ENCODE measurements at places on chromosomes 6 and 20.

- no peak for DNase-seq
These were observed 47.9 kb downstream of the B4GALT5 start for GRCh38 chr20:49665796-49666195.

GRCh38 chr6:72530152-72530551, 91.7 kb upstream of the KCNQ5 start:
- DNase-seq = no peak

- no peak for DNase-seq
These were observed 21.5 kb upstream of the MAS1L start for GRCh38 chr6:29509239-29509638.

DNA sequence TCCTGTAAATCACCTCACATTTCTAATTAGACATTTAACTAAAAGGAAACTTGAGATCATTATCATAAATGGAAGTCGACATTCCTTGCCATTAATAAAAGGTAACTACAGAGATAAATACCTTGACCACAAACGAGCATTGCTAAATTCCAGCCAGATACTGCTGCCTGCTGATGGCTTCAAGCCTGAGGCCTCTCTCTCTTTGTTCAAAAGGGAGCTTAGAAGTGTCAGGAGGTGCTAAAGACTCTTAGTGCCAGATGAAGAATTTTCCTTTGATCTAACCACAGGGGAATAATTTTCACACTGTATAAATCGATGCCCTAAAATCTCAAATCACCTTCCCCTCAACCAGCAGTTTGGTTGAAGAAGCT, 248.2 kb upstream of the PMEPA1 start:
- DNase-seq = no peak

DNA sequence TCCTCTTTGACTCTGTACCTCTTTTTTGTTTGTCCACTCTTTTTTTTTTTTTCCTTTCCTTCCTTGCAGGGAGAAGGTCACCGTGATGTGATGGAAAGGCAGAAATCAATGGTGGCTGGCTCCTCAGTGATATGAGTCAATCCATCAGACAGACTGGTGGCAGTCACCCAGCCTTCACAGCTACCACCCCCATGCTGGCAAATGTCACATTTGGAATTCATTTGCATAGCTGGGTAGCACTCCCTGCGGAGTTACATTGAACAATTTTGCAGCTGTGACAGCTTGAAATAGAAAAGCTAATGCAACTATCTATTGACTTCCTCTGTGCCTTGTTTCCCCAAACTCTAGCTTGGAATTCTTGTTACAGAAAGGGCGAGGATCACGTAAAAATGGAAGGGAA, 668.4 kb downstream of the C6orf118 start:
- DNase-seq = no peak

DNA sequence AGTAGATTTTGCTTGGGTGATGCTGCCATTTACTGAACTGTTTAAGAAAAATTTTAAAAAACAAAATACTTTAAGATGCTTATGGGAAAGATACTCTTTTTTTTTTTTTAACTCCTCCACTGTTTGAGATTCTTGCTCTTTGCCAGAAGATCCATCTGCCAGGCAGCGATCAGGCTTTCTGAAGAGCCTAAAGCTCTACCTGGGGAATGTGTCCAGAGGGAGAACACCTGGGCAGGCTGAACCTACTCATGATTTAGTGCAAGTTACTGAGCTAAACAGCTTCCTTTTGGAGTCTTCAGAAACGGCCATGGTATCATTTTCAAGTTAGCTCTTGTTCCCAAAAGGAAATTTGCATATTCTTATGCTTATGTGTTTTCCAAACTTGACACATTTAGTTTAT, 23.5 kb upstream of the MLIP start:
- no peak for DNase-seq

DNA sequence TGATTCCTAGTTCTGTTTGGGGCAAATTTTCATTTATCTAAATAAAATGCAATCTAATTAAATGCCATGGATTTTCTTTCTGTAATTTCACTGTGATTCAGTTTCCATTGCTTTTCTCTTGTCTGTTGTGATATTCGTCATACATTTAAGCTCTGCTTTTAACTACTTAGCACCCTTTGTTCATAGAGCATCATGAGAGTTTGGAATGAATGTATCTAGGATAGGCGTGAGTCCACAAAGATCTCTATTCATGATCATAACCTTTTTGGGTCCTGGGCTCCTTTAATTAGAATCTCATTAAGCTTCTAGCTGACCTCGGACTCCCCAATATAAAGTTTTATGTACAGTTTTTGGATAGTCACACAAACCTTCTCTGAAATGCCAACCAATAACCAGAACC, 32.9 kb downstream of the ZBTB2 start:
- peak; percentile 86 for DNase-seq

- DNase-seq = peak; percentile 5
These were observed at the start of gene LAMA2 for GRCh38 chr6:128882991-128883611. Gene LAMA2, plus strand, starts transcription at chr6:128883138. Its CDS starts 108 bp downstream, at chr6:128883246.

DNA sequence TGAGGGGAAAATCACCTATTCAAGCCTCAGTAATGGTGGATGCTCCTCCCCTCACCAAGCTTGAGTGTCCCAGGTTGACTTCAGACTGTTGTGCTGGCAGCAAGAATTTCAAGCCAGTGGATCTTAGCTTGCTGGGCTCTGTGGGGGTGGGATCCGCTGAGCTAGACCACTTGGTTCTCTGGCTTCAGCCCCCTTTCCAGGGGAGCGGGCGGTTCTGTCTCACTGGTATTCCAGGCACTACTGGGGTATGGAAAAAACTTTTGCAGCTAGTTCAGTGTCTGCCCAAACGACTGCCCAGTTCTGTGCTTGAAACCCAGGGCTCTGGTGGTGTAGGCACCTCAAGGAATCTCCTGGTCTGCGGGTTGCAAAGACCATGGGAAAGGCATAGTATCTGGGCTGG, 42.9 kb upstream of the UFL1 start:
- no peak for DNase-seq

DNA sequence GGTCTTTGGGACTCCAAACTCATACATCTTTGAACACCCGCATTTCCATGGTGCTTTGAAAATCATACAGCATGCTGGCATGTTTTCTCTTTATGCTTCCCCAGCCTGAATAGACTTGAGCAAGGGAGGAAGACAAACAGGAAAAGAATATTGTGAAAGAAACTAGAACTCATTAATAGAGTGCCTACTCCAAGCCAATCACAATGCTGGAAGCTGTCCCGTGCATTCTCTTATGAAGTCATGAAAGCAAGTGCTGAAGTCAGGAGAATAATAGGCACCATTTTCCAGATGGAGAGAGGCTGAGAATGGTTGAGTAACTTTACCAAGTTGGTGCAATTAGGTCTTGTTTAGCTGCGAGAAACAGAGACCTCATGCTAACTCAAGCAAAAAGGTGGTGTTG, 102.5 kb upstream of the PTPRT start:
- no peak for DNase-seq

GRCh38 chr6:1917626-1918371, 308.1 kb downstream of the FOXC1 start:
- DNase-seq = no peak

- no peak for DNase-seq
These were observed 79.2 kb downstream of the STXBP5 start for GRCh38 chr6:147283460-147283859.

GRCh38 chr6:797479-798077, 104.6 kb upstream of the EXOC2 start:
- DNase-seq = peak; percentile 56

- peak; percentile 56 for DNase-seq
These were observed 1.7 kb downstream of the KCNK15 start for GRCh38 chr20:44747166-44748004.

DNA sequence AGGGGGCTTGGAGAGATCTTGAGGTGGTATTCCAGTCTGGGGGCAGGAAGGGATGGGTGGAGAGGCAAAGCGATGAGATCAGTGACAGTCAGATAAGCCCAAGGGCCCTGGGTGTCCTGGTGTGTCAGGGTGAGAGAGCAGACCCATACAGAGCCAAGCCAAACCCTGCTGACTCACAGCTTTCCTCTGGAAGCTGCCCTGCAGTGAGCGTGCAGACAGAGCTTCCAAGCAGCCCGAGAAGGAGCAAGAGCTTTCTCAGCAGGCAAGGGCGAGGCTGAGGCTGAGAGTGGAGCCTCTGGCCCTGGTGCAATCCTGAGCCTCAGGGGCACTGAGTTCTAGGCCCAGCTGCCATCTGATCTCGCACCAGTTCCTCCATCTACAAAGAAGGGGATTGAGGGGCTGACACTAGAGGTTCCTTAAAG, 91.1 kb upstream of the HIVEP1 start:
- no peak for DNase-seq

- peak; percentile 61 for DNase-seq
These were observed 168.8 kb downstream of the CDKAL1 start for GRCh38 chr6:20703049-20703448.

DNA sequence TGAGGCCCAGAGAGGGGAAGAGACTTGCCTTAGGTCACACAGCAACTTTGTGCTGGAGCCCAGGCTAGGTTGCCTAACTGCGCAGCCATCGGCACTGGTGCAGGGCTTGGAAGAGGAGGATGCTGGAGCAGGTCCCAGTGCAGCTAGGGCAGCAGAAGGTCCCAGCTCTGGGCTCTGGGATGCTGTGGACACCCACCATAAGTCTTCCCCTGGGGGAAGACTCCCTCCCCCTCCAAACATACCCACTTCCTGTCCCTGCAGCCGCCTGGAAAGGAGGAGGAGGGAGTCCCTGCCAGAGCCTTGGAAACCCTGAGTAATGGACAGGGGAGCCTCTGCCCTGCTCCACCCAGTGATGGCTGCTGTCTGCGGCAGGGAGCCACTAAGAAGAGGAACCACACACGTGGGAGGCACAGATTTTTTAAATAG, 93.6 kb downstream of the NCR2 start:
- no peak for DNase-seq

GRCh38 chr6:166586424-166587156, at the start of gene RAMACL:
Gene RAMACL, minus strand, starts transcription at chr6:166586678. Its CDS starts 201 bp downstream, at chr6:166586477.
- no peak for DNase-seq

GRCh38 chr20:59603176-59603575, 1.2 kb upstream of the PHACTR3 start:
- DNase-seq = no peak

- no peak for DNase-seq
These were observed 73.6 kb downstream of the BMP2 start for GRCh38 chr20:6841128-6841527.

DNA sequence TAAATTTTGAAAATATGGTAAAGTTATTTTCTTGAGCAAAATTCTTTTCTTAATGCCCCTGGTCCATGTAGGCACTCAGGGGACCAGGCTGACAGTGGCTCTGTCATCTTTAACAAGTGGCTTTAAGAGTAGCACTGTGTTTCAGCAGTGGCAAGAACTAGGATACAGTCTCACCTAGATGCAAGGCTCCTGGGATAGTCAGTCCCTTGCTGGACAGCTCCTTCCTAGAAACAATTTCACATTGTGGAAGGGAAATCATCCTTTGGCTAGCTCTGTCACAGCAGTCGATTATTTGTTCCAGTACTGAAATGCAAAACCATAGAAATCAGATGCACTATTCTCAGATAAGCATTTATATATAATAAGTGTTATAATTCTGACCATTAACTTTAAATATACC, 175.4 kb upstream of the KCNQ5 start:
- DNase-seq = no peak

GRCh38 chr6:163352011-163352685, 62.4 kb upstream of the QKI start:
- no peak for DNase-seq

DNA sequence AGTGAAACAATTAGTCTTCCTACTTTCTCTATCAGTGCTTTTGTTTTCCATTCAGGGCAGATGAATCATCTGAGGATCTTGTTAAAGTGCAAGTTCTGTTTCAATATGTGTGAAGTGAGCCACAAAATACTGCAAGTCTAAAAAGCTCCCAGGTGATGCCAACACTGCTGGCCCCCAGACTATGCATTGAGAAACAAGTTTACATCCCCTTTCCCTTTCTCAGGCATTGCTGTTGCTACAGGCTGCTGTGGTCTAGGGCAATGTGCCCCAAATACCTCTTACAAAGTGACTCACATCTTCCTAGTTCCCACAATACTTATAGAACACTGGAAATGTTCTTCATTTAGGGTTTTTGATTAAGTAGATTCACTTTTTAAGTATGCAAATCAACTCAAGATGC, 31.8 kb downstream of the ABRACL start:
- no peak for DNase-seq

DNA sequence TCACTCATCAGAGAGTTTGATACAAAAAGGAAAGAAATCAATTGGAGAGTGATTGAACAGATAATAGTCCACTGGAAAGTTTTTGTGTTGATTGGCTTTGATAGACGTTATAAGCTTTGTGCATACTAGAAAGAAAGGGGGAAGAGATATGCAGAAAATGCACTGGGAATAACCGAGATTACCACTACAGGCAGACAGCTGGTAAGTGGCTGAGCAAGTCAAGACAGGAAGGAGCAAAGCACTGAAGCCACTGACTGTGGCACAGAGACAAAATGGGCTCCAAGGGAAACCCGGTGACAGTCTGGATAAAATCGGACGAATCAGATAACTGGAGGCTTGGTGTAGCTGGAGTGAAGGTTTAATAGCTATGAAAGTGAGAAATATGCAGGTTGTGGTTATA, 209.0 kb downstream of the SIM1 start:
- no peak for DNase-seq

DNA sequence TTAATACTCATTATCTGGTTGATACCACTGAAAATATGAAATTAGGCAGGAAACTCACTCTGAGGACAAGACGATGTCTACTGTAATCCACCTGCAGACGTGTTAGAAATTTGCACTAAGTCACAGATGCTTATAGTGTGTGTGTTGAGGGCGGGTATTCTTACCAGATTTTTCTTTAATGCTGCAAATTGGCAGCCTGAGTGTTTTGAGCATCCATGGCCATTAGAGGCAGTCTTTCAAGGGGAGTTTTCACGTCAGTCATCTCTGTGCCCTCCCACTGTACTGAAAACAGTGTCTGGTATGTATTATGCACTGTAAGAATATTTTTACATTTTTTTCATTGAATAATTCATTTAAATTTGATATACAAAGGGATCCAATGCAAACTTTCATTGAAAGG, 266.5 kb upstream of the QKI start:
- DNase-seq = no peak

GRCh38 chr6:45927421-45928320, 88.0 kb downstream of the CLIC5 start:
- no peak for DNase-seq

- DNase-seq = peak; percentile 42
These were observed 12.9 kb upstream of the ZNF343 start for GRCh38 chr20:2521369-2522305.

DNA sequence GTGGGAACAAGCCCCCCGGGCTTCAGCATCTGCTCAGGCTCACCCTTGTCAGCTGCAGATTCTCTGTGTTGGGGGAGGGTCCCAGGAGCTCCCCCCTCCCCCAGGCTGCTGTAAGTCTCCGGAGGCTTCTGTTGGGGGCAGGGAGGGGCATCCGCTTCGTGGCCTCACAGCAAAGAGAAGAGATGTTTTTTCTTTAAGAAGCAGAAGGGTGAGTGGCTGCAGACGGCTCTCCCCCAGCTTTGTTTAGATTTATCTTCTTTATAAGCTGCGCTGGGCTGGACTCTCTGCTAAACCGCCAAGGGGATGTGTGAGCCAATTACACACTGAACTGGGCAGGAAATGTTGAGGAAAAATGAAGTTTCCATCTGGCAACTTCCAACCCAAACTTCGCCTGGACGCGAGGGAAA, 48.7 kb upstream of the GATA5 start:
- no peak for DNase-seq

GRCh38 chr20:59756241-59756640, 151.9 kb downstream of the PHACTR3 start:
- no peak for DNase-seq

- DNase-seq = no peak
These were observed 3.8 kb downstream of the SOX12 start for GRCh38 chr20:328975-329695.

- DNase-seq = no peak
These were observed 29.1 kb downstream of the WRNIP1 start for GRCh38 chr6:2794171-2794730.
